PC-9 (cell line): ENCODE measurements at places on chromosomes 1 and 21.

- no peak for DNase-seq
Measured at GRCh38 chr1:162983671-162984425, 85.3 kb upstream of the RGS4 start.

DNA sequence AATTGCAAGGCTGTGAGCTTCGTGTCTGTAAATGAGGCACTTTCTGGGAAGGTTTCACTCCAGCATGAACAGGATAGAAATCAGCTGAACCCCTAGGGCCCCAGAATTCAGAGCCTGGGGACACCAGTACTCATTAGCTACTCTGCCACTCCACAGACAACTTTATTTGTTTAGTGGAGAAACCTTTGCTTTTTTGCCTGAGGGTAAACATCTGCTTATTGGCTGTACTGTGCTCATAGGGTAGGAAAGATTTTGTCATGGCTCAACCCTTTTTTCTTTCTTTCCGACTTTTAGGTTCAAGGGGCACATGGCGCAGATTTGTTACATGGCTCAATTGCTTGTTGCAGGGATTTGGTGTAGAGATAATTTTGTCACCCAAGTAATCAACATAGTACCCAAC is 138.4 kb upstream of the BACE2 start:
- no peak for DNase-seq

- DNase-seq: no peak
Measured at GRCh38 chr1:32984090-32984454, 19.5 kb upstream of the RNF19B start.

- DNase-seq: no peak
Measured at GRCh38 chr1:159429074-159429861, 2.7 kb upstream of the OR10J4 start.

GRCh38 chr1:151759241-151759640 is 4.1 kb downstream of the MRPL9 start:
- DNase-seq: no peak

DNA sequence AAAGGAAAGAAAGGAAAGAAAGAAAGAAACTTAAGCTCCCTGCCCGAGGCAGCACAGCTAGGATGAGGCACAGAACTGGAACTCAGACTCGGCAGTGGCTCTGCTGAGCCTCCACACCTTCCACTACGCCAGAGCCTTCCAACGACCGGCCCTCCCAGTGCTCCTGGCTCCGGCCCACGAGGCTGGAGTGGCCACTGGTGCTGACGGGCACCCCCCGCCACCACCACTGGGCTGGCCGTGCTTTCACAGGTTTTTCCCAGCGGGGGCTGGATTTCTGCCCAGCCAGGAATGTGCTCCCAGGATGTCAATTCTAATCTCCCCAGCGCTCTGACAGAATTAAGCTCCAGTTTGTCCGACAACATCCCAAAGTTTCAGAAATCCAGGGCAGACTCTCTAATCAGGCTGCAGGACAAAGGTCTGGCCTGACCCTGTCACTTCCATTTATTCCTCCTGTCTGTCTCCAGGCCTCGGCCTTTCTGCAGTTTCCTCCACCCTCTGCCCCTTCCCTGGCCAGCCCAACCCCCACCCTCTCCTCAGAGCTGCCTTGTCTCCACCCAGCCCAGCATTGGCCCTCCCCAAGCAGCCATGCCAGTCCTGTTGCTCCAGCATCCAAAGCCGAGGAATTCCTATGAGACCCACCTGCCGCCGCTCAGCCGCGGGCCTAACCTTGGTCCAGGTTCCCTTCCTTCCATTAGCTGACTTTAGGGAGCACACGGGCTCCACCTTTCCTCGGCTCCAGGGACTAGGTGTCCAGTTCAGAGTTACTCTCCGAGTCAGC is 81.9 kb downstream of the CASZ1 start:
- DNase-seq: no peak

DNA sequence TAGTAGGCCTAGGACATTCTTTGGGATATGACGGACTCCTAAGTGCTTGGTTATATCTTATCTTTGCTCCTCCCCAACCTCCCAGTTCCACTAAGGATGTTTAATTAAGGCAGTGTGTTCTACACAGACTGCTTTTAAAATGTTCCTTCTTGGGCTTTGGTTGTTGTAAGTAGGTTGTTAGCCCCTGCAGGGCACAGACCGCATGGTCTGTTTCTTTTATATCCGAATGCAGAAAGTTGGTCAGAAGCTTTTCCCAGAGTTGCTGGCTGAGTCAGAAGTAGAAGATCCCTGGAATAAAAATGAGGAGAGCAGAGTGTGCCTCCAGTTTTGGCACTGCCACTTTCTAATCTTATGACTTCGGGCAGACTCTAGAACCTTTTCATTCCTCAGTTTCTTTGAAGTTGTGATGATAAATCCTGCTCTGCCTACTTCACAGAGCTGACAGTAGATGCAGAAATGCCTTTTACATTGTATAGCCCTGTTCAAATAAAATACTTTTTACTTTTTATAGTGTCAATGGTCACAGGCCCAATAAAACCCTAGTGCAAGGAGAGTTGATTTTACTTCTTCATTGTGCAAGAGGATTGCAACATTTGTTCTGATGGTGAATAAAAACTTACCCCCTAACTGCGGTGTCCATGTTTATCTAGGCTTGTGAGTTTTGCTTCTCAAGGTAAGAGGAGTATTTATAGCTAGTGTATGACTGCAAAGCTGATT is 18.4 kb downstream of the FMN2 start:
- no peak for DNase-seq

GRCh38 chr1:208855403-208855802 is 611.2 kb upstream of the PLXNA2 start:
- DNase-seq: no peak

GRCh38 chr21:34344584-34344983 is 19.2 kb upstream of the KCNE2 start:
- no peak for DNase-seq

- DNase-seq: no peak
Measured at GRCh38 chr1:10639011-10639774, 157.3 kb downstream of the CASZ1 start.

GRCh38 chr1:17744666-17745478 is 10.3 kb upstream of the ACTL8 start:
- no peak for DNase-seq

- DNase-seq: no peak
Measured at GRCh38 chr1:48558366-48558765, 86.4 kb upstream of the SPATA6 start.

DNA sequence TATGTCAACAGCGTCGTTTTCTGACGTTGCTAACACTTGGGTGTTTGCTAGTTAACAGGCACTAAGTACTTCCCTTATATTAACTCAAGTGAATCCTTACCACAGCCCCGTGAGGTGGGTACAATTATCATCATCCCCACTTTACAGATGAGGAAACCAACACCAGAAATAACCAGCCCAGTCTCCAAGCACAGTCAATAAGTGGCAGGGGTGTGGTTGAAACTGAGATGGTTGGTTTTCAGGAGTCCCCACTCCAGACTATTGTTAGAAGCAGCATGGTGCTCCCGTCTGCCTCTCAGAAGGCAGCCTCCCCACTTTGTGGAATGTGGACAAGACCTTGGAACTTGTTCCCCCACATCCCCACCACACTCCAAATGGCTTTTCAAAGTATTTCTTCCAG is 45.7 kb upstream of the ACOT11 start:
- no peak for DNase-seq

DNA sequence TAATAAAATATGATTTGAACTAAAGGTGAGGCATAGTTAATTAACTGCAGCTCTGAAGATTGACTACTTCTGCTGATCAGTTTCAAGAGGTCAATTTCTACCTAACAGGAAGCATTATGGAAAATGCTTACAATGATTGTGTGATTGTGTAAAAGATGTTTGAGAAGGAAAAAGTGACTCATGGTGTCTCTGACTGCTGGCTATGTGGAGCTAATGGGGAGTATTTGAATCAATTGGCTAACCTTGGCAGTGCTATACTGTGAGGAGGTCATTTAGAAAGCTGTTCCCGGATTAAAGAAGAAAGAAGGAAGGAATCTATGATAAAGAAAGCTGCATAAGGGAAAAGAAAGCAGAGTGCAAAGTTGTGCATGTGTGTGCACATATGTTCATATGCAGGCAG is 376.5 kb downstream of the ADGRL2 start:
- DNase-seq: no peak

GRCh38 chr1:42886800-42887199 is 40.4 kb downstream of the ZNF691 start:
- DNase-seq: no peak

- DNase-seq: no peak
Measured at GRCh38 chr21:39842741-39843459, 24.3 kb upstream of the PCP4 start.

- no peak for DNase-seq
Measured at GRCh38 chr1:118253053-118253915, 68.3 kb upstream of the SPAG17 start.

DNA sequence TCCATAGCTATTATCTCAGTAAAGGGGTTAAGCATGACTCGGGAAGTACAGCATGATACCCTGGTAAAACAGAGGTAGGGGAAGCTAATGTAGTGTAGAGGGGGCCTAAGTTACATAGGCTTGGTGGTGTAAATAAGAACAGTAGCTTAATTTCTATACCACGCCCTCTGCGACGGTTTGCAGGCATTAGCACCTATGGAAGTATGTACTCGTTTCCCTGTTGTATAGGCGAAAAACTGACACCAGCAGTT is 470 bp upstream of the NAXE start:
- no peak for DNase-seq

- DNase-seq: no peak
Measured at GRCh38 chr1:98201666-98202081, 280.8 kb upstream of the DPYD start.

- no peak for DNase-seq
Measured at GRCh38 chr1:156412653-156413321, 43.8 kb downstream of the RHBG start.

DNA sequence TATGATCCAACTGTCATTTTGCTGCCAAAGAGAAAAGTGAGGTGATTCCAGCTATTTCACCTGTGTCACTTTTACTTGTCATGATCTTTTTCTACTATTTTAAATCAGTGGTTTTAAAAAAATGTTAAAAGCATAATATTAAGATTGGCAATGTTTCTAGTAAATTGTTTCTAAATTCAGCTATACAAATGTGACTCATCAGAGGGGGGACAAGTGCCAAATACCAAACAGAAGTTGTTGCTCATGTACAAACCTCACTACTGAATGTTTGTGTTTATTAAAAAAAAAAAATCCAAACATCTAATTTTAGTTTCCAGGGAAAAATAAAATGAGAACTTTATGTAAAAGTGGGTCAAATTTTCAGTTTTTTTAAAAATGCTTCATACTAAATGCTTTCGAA is 346.2 kb upstream of the SNX7 start:
- no peak for DNase-seq

GRCh38 chr1:153339802-153340201 is 8.8 kb downstream of the PGLYRP4 start:
- DNase-seq: no peak

DNA sequence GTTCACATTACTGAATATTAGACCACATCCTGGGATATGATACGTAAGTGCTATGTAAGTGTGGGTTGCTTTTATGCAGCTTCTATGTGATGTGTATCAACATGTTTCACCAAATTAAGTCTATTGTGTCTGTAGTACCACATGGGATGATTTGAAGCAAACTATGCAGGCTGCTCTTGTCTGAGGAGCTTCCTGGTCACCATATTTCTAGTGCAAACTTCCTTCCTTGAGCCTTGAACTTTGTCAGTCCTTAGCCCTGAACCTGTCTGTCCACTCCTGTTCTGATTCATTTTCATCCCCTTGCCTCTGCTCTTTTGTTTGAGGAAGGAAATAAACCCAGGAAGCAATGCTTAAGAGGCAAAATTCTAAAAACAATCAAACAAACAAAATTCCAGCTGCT is 117.5 kb upstream of the VANGL1 start:
- DNase-seq: peak; percentile 9

GRCh38 chr1:235342471-235342870 is 14.1 kb downstream of the GGPS1 start:
- no peak for DNase-seq

DNA sequence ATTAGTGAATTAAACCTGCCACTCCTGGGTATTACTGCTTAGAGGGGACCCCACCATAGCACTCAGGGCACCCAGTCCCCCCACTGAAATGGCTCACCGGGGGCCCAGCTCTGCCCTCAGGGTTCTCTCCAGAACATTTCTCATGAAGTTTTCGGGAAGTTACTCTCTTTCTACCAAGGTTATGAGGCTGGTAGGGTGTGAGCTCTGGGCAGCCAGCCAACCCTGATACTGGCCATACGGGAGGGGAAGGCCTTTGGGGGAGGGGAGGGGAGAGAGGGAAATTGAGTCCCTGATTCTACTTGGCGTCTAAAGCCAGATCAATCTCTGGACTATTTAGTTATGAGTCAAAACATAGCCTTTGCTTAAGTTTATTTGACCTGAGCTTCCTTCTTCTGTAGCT is 12.9 kb upstream of the PDE9A start:
- no peak for DNase-seq

DNA sequence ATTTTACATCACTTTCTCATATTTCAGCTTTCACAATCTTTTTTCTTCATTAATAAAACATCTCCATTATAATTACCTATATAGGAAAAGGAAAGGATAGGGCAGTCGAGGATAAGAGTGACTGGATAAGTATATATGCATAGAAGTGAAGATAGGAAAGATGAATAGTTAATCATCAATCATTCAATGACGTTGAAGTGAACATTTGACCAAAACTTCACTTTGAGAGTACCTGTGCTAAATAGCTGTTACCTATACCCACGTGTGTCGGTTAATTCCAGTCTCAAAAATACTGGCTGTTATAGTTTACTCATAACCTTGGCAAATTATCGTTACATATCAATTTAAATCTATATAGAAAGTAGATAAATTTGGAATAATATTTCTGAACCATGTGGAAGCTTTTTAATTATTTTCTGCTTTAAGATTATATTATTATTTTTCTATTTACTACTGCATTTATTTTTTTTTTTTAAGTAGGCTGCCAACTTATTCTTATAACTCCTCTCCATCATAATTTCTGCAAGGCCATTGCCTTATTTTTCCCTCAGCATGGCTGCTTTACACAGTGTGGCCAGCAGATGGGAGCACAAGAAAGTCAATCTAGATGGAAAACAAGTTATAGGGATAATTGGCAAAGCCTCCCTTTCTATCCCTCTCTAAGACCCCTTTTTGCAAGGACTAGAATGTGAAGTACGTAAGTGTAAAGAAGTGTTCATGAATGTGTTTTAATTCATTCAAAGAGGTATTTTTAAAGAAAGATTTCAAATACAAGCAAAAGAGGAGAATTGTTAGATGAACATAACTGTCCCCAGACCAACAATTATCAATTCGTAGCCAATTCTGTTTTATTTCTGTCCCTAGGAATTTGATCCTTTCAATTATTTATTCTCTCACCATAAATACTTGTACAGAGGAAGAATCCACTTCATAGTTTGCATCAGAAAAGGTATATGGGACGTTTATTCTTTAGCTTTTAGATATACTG is 290.4 kb downstream of the KCNT2 start:
- DNase-seq: no peak

- no peak for DNase-seq
Measured at GRCh38 chr1:161172776-161173376, 4.4 kb downstream of the B4GALT3 start.

- DNase-seq: no peak
Measured at GRCh38 chr1:3373175-3373574, 81.3 kb upstream of the ARHGEF16 start.

- no peak for DNase-seq
Measured at GRCh38 chr1:87505391-87505983, 176.8 kb downstream of the LMO4 start.
